IPS DF 19.7 (cell line): ENCODE measurements at places on chromosomes 3 and 15.

- no peak for DNase-seq
Observed at GRCh38 chr3:124859025-124859424, 28.1 kb downstream of the ITGB5 start.

GRCh38 chr3:40116478-40117177 lies 192.9 kb upstream of the EIF1B start:
- no peak for DNase-seq

- no peak for DNase-seq
Observed at GRCh38 chr15:59388670-59389069, 16.0 kb upstream of the MYO1E start.

- no peak for DNase-seq
Observed at GRCh38 chr15:91627473-91628278, 225.8 kb upstream of the SLCO3A1 start.

- no peak for DNase-seq
Observed at GRCh38 chr3:50237754-50238548, 1.9 kb downstream of the GNAI2 start.

GRCh38 chr3:149001727-149002126 lies 10.4 kb downstream of the GYG1 start:
- no peak for DNase-seq

GRCh38 chr15:57769266-57769665 lies 62.8 kb downstream of the POLR2M start:
- DNase-seq, result no peak

GRCh38 chr3:76436894-76437293 lies 603.0 kb upstream of the ROBO2 start:
- DNase-seq, result no peak

GRCh38 chr15:85351965-85352364 lies 28.4 kb upstream of the AKAP13 start:
- DNase-seq, result no peak

GRCh38 chr3:138032567-138032966 lies 22.6 kb downstream of the CLDN18 start:
- DNase-seq, result no peak

DNA sequence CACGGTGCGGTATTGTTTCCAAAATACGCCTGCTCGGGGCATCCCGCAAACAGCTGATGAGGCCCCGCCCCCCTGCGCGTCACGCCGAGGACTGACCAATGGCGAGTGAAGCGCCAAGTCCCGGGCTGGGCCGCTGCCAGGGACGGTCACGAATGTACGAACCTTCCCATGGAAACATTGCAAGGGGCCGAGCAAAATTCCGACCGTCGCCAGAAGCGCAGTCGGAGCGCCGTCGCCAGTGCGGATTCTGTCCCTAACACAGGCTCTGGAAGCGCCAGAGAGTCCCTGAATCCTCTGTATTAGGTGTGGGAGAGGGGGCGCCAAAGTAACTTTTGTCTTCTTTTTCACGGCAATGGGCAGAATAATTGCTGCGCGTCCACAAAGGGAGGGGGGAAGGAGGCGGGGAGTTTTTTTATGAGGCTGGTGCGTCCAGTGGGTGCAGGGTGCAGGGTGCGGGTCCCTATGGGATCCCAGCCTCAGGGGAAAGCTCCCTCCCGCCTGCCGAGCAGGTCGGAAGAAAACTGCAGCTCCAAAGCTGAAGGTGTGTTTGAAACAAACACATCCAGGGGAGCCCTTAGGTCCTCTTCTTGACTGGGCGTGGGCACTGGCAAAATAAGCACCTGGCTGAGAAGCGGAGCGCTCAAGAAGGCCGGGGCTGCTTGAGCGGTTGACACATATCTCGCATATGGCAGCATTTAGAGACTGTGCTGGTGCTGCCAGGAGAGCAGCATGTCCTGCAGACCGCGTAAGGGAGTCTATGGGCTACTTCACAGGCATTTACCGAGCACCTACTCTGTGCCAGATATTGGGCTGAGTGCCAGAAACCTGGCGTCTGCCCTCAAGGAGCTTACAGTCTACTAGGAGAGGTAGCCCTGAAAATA lies at the start of gene BMF:
BMF (minus strand) TSS at position 25 of the 881 bp plus-strand sequence. CDS start 2,793 bp downstream, outside the sequence.
- DNase-seq, result peak; percentile 98

GRCh38 chr15:45785897-45786296 lies 151.1 kb downstream of the SQOR start:
- no peak for DNase-seq

DNA sequence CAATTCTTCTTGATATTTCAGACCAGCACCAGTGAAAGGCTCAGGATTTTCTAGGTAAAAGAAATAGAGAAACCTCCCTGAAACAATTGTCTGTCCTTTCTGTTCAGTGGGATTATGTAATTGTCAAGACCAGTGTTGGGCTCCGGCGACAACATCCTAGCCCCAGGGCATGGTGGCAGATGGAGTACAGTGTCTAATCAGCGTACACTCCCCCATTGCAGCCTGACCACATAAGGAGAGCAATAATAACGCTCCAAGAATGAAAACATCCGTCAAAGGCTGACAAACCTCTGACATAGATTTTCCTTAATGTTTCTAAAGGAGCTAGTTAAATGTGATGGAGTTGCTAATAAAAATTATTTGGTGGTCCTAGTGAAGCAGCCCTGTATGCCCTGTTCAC lies 144.6 kb downstream of the EBLN2 start:
- no peak for DNase-seq

DNA sequence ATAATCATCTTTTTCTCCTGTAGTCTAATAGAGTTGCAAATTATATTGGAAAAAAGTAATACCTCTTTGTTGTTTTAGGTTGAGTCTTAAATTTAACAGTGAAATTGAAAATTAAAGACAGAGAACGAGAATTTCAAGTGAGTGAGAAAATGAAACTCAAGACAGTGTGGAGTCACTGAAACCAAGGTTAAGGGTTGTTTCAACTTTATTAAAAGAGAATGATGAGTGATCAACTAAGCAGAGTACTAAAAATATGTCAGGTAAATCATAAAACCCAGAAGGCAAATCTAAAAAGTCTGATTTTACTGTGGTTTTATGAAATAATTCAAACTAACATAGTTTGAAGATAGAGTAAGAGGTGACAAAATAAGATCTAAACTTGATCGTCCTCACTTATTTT lies 782.5 kb upstream of the SEMA6D start:
- DNase-seq, result no peak

DNA sequence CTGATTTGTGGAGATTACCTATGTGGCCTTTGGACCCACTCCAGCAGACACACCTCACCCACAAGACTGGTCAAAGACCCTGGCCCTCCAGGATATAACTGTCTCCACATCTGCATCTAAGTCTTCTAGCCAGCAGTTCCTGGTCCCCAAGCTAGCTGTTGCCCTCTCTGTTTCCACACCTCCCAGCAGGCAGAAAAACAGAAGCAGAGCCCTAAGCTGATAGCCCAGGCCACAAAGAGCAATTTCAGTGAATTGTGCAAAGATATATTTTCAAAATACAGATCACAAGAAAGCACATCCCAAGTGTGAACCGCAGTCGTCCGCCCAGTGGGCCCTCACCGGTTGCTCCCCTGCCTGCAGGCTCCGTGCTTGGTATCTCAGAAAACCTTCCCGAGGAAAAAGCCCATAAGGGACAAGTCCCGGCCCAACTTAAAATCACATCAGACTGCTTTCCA lies 2.6 kb downstream of the TNIK start:
- no peak for DNase-seq

- no peak for DNase-seq
Observed at GRCh38 chr3:148366743-148367410, 330.8 kb upstream of the AGTR1 start.

- DNase-seq, result no peak
Observed at GRCh38 chr3:185332026-185332735, 30.8 kb upstream of the MAP3K13 start.

GRCh38 chr15:59649603-59650002 lies 7.7 kb downstream of the GTF2A2 start:
- DNase-seq, result no peak

DNA sequence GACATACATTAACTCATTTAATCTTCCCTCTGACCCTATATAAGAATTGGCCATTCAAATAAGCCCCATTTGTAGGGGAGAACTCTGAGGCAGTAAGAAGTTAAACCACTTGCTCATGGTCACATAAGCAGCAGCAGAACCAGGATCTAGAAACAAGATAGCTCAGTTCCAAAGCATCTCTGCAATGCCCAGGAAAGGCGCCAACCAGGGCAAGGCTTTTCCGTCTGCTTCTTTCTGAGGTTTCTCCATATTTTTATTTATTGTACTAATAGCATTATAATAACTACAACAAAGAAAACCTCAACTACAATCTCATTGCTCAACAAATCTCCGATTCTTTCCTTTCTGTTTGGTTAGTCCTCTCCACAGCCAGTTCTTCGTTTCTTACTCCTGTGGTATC lies 4.3 kb upstream of the UBE2E2 start:
- no peak for DNase-seq

DNA sequence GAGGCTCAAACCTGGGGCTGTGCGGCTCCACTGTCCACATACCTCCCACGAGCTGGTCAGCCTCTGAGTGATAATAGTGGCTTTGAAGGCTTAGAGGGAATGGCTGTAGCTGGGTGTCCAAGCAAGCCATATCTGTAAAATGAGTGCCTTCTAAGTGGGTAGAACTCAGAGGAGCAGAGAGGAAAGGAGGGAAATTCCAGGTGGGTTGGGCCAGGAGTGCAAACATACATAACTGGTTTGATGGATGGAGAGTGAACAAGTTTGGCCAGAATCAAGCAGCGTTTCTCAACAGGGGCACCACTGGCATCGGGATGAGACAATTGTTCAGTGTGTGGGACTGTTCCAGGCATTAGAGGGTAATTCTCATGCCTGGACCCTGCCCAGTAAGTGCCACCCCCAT lies 91.1 kb downstream of the ASB7 start:
- DNase-seq, result no peak

DNA sequence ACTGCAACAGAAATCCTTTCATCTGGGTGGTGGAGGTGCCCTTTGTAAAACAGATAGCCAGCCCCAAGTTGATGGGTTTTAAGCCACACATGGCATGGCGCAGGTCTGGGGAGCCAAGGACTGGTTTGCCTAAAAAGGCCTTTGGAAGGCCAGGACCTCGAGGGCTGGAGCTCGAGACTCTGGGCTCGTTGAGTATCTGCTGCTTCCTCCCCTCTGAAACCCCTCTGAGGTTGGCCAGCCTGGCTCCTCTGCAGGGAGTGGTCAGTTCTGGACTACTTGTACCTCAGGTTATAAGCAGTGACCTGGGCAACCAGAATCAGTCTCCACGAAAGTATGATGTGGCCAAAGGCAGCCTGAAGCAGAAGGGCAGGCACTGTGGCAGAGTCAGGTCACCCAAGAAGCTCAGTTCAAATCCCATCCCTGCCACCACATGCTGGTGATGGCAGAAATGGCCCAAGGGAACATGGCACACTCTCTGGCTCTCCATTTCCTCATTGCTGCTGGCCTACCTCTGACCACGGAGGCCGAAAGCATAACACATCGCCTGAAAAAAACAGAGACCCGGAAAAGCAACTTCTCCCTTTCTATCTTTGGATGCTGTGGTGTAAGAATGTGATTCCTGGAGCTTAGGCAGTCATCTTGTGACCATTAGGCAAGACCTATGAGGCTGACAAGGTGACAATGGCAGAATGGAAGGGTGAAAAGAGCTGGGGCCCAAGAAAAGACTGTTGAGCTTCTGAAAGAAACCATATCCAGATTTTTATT lies 51.2 kb downstream of the WNT7A start:
- DNase-seq, result no peak

DNA sequence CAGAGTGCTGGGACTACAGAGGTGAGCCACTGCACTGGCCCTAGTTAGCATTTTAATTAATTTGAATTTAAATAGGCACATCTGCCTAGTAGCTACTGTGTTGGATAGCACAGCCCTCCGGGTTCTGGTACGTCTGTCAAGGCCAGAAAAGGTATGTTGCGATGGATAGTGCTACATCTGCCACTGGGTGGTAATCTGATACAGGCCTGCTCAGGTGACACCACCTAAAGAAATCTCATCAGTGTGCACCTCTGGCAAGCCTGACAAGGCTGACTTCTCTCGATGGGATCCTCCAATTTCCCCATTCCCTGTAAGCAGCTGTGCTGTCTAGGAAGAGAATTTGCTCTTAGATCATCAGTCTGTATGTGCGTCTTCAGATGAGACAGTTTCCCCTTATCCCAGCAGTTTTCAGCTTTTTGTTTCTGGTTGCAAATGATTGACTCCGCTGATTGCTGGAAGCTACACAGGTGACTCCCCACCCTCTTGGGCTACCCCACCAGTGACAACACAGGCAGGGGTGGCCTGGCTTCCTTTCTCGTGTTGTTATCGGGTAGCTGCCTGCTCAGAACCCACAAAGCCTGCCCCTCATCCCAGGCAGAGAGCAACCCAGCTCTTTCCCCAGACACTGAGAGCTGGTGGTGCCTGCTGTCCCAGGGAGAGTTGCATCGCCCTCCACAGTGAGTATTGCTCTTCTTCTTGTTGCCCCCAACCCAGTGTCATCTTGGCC lies at the start of gene CCR9:
CCR9 (plus strand) TSS at position 565 of the 727 bp plus-strand sequence. CDS start 8,391 bp downstream, outside the sequence.
- DNase-seq, result no peak

- peak; percentile 28 for DNase-seq
Observed at GRCh38 chr3:149604125-149604875, 53.5 kb downstream of the WWTR1 start.

- no peak for DNase-seq
Observed at GRCh38 chr3:133404920-133405319, 5.1 kb downstream of the BFSP2 start.

DNA sequence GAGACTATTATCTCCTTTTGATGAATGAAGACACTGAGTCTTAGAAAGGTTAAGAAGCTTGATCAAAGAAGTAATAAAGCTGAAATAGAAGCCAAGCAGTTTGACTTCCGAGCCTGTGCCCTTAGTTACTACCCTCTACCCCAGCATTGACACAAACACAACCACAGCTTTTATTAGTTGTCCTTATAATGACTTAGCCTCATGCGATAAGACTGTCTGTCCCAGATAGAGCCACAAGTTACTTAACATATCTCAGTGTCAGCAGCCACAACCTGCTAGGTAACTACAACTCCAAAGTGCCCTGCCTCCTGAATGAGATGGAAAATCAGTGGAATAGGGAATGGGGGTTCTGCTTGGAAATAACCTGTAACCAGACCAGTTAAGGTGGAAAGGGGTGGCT lies 781.6 kb upstream of the CFAP20DC start:
- no peak for DNase-seq

DNA sequence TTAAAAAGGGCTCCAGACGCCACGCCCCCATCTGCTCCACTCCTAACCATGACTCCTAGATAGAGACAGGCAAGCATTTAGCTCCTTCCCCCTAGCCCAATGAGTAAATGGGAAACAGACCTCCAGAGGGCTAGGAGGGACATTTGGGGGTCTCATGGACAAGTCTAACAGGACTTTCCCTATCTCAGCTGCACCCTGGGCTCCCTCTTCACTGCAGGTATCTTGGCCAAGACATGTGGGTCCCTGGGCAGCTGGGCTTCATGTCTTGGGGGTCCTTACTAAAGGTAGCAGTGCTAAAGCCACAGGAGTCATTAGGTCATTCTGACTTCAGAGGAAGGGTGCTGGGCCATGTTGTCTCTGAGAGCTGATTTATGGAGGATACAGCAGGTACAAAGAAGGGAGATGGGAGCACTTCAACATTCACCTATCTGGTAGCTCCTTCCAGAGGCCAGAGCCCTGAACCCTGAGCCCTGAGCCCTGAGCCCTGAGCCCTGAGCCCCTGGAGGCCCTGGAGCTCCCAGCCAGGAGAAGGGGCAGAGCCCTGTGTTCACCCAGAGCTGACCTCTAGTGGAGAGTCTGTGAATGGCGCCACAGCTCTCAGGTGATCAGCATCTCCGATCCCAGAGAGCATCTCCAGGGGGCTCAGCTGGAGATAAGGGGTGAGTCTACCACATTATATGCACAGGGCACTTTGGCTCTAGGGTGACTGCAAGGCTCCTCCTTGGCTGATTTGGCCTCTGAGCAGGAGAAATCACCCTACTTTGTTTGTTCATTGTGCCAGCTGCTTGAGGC lies 40.1 kb upstream of the EPHB1 start:
- DNase-seq, result no peak

- DNase-seq, result no peak
Observed at GRCh38 chr3:178067721-178068120, 468.5 kb upstream of the KCNMB2 start.
